ENCODE measurements at places on chromosomes 13 and 19.

GRCh38 chr19:8611391-8611876 lies 919 bp upstream of the ADAMTS10 start:
- DNase-seq = no peak

GRCh38 chr19:46755077-46755852 lies 9.0 kb upstream of the STRN4 start:
- DNase-seq = no peak

GRCh38 chr13:33994198-33994597 lies 176.2 kb downstream of the RFC3 start:
- no peak for DNase-seq

GRCh38 chr19:47615230-47615629 lies 6.3 kb downstream of the BICRA start:
- no peak for DNase-seq

- DNase-seq = no peak
Measured at GRCh38 chr19:40228346-40228745, 1.9 kb upstream of the CCNP start.

DNA sequence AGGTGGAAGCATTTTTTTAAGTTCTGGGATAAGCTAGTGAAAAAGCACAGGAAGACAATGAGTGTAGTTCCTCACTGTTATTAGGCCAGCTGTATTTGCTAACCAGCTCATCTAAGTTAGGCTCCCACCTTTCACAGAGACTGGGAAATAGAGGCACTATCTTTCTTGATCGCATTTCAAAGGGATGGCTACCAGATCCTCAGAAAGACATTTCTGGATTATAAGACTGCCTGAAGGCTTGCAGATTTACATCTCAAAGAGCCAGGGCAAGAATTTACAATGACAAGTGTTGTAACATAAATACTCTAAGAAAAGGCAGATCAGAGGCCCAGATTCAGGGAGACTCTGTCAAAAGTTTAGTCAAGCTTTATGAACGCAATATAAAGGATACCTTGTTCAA lies 1005.5 kb downstream of the PCDH9 start:
- no peak for DNase-seq

DNA sequence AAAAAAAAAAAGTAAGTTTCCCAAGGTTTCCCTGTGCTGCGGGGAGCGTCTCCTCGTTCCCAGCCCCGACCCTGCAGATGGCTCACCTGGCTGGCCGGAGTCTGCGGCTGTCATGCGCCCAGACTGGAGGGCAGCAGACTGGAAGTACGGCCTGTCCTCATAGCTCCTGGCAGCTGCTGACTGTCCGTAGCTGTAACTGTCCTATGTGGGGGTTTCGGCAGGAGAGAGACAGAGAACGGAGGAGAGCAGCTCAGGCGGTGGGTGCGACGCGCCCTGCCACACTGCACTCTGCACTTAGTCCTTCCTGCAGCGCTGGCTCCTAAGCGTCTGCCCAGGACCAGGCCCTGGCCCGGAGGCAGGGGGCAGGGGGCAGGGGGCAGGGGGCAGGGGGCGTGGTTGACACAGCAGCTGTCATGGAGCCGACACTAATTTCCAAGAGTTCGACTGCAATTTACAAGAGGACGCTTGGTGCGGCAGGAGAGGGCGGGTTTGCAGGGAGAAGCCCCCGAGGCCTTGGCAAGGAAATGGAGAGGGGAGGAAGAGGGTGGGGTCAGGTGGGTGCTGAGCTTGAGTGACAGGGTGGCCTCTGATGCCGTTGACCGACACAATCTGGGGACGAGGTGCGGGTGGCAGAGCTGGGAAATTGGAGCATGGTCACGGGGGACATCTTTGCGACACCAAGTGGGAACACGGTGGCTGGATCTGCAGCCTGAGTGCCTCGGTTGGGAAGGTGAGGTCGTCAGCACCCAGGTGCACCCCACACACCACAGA lies 35.1 kb downstream of the ZFR2 start:
- no peak for DNase-seq

GRCh38 chr13:103759361-103759760 lies 693.1 kb upstream of the SLC10A2 start:
- no peak for DNase-seq

DNA sequence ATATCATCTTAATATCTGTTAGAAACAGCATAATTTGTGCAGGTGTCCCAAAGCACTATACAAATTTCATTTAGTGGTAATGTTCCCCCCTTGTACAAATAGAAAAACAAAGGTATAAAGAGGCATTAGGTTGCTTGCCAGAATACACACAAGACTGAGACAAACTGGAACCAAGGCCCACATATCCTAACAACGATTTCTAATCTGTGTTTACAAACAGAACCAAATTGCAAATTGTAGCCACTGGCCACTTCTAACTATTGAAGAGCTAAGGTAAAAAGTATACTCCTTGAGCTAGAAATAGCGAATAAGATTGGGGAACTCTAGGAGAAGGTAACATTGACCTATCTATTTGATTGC lies 526.1 kb downstream of the KLF12 start:
- no peak for DNase-seq

DNA sequence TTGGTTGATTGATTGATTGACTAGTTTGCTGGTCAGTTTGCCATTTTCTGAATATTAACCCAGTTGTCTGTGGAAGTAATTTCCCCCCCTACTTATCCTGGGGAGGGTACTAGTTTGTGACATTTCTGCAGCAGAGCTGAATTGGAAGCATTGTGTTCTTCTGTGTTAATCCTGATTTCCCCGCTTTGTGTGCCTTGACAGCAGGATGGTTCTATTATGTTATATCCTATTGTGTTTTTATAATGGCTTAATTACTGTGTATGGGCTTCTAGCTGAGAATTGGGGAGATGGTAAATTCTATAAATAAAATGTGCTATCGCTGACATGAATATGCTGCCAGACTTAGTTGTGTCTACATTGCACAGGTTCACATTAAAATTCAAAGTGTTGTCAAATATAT lies 499.7 kb downstream of the COG6 start:
- DNase-seq = no peak
